ENCODE measurements at places on chromosomes 6 and 20. TPM values are rescaled to one million over a fixed set of nuclear protein-coding genes. Genes with fewer than 3 reads are reported as not detected.

DNA sequence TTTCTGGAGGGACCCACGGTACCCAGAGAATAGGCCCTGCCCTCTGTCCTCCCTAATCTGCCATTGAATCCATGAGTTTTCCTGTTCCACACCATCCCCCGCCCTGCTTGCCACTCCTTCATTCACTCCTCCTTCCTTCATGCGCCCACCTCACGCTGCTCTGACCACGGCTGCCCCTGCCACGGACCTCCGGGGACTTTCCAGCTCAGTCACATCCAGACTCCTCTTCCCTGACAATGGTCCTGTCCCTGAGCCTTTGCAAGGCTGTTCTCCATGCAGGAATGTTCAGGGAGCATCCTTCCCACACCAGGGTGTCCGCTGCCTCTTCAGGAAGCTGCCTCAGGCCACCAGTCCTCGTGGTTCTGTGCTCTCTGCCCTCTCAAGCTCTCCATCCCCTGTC, 25.9 kb downstream of the GLP1R start:
- no peak for DNase-seq

The DNAH8 gene
- 0.03 TPM for total RNA-seq

- DNase-seq, result no peak
These were observed 13.1 kb downstream of the KCNS1 start for GRCh38 chr20:45087814-45088213.

DNA sequence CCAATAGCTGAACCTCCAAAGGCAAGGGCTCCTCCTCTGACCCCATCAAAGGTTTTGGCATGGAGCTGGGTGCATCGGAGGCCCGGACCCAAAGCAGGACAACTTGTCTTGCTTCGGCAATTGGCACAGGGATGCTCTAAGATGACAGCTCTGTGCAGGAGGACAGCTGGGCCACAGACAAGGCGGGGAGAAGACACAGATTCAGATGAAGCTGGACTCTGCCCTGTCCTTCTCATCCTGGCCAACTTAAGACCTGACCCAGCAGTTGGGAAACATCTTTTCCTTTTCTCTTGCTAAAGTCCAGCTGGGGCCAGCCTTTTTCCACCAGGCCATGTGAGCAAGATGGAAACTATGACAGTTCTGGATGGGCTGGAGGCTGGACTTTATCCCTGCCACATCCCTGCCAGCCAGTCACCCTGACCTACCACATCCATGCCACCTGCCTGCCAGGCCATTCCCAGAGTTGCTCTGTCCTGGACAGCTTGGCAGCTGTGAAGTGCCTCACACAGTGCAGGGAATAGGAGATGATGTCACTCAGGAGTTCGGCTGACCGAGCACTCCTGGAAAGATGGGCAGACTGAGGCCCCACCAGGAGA, 12.7 kb upstream of the PSMF1 start:
- no peak for DNase-seq

DNA sequence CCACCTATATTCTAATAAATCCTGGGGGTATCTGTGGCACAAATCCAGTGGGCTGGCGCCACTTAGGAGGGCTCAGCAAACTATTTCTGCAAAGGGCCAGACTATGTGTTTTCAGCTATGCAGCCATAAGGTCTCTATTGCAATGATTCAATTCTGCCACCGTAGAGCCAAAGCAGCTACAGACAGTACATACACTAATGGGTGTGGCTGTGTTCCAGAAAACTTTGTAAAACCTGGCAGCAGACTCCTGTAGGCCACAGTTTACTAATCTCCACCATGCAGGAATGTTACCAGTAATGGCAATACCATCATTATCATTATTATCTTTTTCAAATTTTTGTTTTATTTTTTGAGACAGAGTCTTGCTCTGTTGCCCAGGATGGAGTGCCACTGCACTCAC, 65.7 kb downstream of the SULF2 start:
- DNase-seq, result no peak

The KCNG1 gene
- total RNA-seq, result 0.30 TPM

The TBXT gene
- not detected for total RNA-seq

- no peak for DNase-seq
These were observed 233.4 kb downstream of the CD109 start for GRCh38 chr6:73929405-73929804.

DNA sequence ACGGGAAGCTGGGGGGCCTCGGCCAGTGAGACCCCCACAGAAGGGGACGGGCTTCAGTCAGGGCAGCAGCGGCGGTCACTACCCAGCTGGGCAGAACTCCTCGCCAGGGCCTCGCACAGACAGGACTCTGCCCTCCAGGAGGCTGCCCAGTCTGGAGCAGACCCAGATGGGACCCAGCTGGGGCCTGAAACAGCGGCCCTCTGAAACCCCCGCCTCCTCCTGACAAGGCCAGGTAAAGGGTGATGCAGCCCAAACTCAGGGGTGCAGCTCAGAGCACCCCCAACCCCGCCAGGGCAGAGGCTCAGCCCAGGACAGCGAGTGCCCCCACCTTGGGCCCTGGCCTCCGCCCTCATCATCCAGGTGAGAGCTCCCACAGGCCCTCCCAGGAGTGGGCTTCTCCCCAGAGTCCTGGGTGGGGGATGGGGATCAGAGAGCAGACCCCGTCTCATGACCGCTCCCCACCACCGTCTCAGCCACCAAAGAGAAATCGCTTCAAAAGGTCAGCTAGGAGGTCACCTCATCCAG, 2.2 kb downstream of the EEF1A2 start:
- no peak for DNase-seq

DNA sequence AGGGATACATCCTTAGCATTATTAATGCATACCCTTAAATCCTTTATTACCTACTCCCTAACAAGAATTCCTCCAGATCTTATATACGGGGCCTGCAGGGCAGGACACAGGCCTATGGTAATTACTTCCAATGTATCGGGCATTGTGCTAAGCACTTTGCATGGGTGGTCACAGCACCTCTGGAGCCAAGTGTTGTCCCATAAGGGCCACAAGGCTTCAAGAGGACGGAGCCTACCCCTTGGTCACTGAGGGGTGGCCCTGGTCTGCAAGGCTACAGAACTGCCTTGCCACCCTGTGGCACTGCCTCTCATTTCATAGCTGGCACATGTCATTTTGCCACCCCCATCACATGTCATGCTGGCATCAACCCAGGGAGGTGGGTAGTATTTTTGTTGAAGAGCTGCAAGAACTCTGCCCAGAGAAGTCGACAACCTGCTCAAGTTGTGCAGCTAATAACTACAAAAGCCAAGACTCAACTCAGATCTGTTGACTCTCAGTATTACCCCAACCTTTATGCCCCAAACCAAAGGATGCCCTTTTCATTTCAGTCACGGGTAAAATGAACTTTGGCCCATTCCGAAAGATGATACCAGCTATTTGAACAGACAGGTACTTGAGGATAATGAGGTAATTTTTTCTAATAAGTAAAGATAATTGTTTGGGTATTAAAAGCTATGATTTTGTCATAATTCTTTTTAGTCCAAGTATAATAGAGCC, 144.1 kb upstream of the AKAP12 start:
- no peak for DNase-seq

DNA sequence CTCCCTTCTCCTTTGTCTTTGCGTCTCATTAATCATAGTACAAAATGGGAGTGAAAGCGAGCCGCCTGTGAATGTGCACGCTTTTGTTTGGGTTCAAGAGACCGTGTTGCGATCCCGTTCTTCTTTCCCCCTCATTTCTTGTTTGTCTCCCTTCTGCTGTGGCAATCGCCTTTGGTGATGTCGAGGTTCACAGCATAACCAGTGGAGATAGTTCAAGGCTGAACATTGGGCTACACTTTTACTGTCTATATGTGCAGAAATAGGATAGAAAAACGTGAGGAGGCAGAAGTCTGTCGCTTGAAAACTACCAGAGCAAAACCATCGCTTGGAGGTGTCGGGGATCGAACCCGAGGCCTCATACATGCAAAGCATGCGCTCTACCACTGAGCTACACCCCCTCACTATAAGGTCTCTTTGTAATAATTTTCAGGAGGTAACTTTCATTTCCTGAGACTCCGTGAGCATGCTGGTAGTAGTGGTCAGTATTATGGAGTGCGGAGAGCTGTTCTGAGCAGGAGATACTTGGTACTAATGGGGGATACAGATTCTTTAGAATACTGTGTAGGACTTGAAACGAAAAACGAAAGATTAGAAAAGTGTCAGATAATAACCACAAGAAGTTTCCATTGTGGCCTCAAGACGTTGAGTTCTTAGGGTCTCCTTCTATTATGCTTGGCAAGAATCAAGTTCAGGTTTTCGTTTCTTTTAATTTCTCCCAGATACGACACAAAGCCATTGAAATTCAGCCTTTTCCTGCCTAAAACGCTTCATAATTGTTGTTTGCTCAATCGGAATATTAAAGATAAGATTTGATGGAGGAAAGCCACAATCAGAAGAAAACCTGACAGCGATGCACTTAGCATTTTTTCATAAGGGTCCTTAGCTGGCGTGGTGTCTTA, 106.6 kb downstream of the TRIM27 start:
- no peak for DNase-seq

The COL21A1 gene
- 54.3 TPM for total RNA-seq

DNA sequence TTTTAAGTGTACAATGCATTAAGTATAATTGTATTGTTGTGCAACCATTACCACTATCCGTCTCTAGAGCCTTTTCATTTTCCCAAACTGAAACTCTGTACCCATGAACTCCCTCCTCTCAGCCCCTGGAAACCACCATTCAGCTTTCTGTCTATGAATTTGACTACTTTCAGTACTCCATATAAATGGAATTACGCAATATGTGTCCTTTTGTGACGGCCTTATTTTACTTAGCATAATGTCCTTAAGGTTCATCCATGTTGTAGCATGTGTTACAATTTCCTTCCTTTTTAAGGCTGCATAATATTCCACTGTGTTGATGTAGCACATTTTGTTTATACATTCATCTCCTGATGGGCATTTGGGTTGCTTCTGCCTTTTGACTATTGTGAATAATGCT, 143.6 kb upstream of the KCNG1 start:
- no peak for DNase-seq

The NKAIN2 gene
- 0.22 TPM for total RNA-seq

DNA sequence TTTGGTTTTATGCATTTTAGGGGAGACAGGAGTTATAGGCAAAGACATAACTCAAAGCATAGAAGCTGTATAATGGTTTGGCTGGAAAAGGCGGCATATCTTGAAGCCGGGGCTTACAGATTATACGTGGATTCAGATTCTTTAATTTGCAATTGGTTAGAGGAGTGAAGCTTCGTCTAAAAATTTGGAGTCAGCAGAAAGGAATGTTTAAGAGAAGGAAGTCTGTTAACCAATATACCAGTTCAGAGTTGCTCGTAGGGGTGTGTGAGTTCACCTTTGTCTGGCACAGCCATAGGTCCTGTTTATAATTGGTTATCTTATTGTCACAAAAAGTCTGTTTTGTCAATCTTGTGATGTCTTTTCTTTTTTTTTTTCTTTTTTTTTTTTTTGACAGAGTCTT, 8.9 kb downstream of the ARHGAP40 start:
- DNase-seq, result no peak

The ZNF334 gene
- total RNA-seq, result 0.71 TPM

GRCh38 chr20:50472693-50473664, 37.2 kb upstream of the PTPN1 start:
- DNase-seq, result no peak

DNA sequence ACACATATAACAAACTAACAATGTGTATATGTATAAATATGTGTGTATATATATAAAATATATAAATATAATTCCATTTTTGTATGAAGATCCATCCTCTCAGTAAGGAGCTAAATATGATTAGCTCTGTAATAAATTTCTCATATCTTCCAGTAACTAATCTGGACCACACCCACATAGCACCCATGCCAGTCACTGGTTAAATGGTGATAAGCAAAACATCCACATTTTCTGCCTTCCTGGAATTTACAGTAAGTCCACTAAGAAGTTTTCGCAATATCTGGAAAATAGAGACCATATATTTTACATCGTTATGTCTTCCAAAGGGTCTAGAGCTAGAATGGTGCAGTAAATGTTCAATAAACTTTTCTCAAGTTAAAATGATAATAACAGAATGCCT, 151.5 kb upstream of the STMND1 start:
- DNase-seq, result no peak

The NCOA6 gene
- 14.0 TPM for total RNA-seq

DNA sequence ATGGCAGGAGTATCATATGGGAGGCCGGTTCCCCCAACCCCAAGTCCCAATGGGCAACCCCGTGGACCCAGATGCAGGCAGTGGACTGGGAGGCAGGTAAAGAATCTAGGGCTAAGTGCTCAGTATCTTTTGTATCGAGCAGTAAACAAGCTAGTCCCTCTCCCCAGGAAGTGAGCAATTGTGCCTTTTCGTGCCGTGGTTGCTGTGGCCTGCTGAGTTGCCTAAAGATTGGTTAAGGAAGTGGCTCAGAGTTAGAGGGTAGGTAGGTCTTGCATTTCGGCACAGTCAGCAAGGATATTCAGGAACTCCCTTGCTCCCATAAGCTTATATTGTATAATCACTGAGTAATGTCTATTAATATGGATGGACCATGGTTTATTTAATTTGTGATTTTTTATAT, 1.3 kb upstream of the DNAH8 start:
- no peak for DNase-seq

DNA sequence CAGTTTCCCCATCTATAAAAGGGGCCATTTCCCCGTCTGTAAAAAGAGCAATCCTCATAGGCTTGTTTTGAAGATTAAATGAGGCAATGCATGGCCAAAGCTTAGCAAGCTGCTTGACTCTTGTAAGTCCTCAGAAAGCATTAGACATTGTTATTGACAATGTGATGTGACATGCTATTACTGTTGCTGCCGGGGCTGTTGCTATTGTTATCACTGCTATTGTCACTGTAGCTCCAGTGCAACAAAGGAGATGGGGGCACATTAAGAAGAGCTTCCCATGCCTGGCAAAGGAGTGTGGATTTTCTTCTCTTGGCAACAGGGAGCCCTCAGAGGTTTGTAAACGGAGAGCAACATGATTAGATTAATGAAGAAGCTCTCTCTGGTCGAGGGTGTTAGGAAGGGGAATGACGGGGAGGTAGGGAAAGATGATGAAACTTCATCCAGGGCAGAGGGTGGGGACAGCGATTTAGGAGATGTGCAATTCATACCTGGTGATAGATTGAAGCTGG, 33.1 kb upstream of the FAM83D start:
- DNase-seq, result no peak

The UBD gene
- total RNA-seq, result not detected

- DNase-seq, result no peak
These were observed 19.4 kb upstream of the BAK1 start for GRCh38 chr6:33599413-33599938.

The CDC40 gene
- 16.1 TPM for total RNA-seq
